Gastroesophageal sphincter (tissue), 4 donors: ENCODE measurements at places on chromosomes 5 and 9. TPM values are rescaled to one million over a fixed set of nuclear protein-coding genes. Genes with fewer than 3 reads are reported as not detected.

GRCh38 chr9:84062538-84062937 lies 81.9 kb downstream of the RMI1 start:
- no peak for ATAC-seq

- peak; percentile 93 for ATAC-seq
Observed at GRCh38 chr5:154189819-154190594, 526 bp upstream of the GALNT10 start.

PCDHGB3 gene
- total RNA-seq: 10.0 TPM

KLHL3 gene
- total RNA-seq: 4.7 TPM

DNA sequence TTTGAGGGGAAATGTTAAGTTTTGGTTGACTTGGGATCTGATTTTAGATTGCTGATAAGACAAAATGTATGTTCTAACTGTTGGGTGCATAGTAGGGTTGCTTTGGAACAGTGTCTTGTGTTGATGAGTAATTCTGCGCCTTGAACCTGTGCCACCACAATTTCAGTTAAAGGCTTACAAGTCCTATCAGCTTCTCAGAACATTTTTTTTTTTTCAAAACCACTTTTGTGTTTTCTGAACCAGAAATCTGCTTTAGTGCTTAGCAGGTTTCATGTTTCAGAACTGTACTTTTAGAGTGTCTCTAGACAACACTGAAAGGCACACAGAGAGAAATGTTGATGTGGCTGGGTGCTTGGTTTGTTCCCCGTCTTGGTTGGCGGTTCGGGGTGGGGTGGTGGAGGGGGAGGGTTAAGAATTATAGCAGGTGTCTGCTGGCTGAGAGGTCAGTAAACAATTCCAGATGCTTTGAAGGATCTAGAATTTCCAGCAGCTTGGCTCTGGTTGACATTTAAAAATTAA lies 84.6 kb downstream of the ANKRD55 start:
- no peak for ATAC-seq

GRCh38 chr5:31231177-31231838 lies 37.8 kb downstream of the CDH6 start:
- no peak for ATAC-seq

GRCh38 chr9:116594547-116594946 lies 92.6 kb upstream of the TRIM32 start:
- ATAC-seq: peak; percentile 60

DNA sequence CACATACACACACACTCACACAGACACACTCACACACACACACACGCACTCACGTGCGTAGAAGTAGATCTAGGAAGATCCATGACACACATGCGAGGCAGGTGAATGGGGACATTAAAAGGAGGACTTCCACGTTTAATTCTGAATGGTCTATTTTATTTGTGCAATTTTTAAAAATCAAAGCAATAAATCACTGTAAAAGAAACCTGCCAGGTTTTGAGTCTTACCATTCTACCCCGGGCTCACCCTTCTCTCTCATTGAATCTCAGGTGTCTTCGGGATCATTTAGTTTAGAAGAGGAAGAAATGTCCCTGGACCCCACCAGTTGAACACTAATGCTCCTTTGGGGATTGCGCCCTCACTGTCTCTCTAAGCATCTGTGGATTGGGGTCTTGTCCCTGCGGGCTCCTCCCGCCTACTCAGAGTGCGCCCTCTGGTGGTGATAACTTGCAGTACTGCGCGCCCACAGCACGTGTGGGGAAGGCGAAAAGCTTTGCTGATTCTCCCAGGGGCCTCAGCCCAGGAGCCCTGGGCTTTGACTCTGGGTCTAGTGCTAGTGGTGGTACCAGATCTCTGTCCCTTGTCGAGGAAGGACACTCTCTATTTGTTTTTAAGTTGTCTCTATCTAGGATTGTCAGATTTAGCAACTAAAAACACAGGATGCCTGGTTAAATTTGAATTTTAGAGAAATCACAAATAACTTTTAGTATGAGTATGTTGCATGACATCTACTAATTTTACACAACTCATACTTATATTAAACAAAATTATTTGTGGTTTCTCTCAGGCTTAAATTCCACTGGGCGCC lies 34.8 kb downstream of the BOD1 start:
- ATAC-seq: no peak

- no peak for ATAC-seq
Observed at GRCh38 chr9:95641586-95641985, 124.8 kb upstream of the PTCH1 start.

GARNL3 gene
- total RNA-seq: 29.3 TPM

- ATAC-seq: no peak
Observed at GRCh38 chr5:134574521-134574920, 49.1 kb downstream of the JADE2 start.

- ATAC-seq: no peak
Observed at GRCh38 chr5:83614841-83615240, 105.8 kb downstream of the HAPLN1 start.

CCNJL gene
- total RNA-seq: 0.62 TPM

LECT2 gene
- not detected for total RNA-seq

GRCh38 chr5:113435575-113435974 lies 786 bp upstream of the TSSK1B start:
- ATAC-seq: no peak

ENC1 gene
- total RNA-seq: 14.2 TPM

GRCh38 chr9:120643061-120643460 lies 63.1 kb upstream of the CDK5RAP2 start:
- no peak for ATAC-seq

DNA sequence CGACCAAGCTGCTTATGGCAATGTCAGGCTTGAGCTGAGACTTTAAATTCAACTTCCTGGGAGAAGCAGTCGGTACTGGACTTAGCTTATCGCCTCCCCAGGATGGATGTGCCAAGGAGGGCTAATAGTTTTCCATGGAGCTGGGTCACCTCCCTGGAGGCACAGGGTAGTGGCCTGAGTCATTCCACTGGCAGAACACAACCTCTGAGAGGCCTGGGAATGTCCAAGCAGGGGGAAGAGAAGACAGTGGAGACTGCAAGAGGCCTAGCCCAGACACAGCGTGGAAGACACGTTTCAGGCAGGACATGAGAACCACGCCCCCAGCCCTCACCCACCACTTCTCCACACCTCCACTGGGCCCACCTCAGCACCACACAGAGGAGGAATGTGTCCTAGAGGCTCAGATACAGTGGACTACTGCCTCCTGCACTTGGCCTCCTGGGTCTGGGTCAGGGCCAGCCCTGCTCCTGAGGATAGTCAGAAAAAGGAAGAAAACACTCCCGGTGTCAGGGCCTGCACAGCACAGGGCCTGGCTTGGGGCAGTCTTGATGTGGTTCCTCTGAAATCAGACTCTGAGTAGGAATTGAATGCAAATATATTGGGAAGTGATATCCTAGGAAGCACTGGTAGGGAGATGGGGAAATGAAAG lies 171.8 kb downstream of the FSTL4 start:
- ATAC-seq: peak; percentile 47

DNA sequence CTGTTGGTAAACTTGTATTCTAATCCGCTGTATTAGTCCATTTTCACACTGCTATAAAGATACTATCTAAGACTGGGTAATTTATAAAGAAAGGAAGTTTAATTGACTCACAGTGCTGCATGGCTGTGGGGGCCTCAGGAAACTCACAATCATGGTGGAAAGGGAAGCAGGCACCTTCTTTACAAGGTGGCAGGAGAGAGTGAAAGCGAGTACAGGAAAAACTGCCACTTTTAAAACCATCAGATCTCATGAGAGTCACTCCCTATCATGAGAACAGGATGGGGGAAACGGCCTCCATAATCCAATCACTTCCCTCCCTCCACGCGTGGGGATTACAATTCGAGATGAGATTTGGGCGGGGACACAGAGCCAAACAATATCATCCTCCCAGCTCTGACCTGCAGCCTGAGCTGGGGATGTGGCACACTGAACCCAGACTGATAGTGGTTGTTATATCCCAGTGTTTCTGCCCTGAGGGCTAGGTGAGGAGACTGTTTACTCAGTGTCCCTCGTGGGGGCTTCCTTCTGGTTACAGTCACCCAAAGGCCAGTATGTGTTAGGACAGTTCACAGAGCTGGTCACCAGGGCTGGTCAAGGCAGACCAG lies 488.3 kb downstream of the KDM4C start:
- no peak for ATAC-seq

DNA sequence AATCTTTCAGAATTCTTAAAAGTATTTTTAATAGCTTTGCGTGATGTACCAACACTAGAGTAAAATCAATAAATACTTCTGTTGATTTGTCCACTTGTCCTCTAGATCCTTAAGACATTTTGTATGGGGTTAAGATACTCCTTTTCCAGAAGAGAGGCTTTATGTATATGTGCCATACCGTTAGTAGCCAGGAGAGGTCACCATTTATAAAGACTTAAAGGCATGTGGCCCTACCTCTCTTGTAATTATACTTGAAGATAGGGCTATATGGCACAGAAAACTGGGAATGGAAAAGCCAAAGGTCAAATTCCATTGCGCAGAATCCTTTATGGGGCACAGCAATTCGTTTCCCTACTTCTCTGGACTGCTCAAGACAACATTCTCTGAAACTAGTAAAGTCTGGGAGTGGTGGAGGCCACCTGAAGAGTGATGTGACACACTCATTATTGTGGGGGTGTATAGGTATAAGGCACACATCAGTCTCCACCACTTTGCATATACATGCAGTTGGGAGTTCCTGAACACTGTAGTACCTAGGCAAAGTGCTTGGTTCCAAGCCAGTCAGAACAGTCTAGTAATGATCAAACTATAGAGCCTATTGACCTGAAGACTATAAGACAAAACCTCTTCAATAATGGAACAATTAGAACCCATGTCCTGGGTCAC lies 140.1 kb upstream of the FBXL17 start:
- ATAC-seq: peak; percentile 51

DNA sequence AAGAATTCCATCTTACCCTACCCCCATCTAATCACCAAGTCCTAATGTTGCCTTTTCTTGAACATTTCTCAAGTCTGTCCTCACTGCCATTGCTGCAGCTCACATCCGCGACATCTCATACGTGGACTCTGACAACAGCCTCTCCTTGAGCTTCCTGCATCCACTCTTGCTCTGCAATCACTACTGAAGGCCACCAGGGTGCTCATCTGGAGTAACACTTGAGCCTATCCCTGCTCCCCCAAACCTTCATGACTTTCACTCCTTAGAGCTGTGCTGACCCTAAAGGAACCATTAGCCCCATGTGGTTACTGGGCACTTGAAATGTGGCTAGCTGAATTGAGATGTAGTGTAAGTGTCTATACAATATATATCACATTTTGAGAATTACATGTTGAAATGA lies 46.4 kb upstream of the CTXN3 start:
- ATAC-seq: no peak

CSF1R gene
- 53.7 TPM for total RNA-seq

- peak; percentile 97 for ATAC-seq
Observed at GRCh38 chr9:134502809-134503211, 138.8 kb upstream of the COL5A1 start.

DNA sequence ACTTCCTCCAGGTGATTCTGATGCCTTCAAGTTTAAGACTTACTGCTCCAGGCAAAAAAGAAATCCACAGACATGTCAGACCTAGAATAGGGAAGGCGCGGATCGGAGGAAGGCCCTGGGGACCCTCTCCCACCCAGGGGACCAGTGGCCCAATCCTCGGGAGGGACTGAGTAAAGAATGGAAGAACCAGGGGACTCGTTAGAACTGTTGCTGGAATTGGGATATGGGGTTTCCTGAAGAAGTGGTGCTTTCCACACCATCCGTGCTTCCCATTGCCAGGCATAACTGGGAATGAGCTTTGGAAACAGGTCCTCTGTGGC lies 63.8 kb upstream of the SLC25A51 start:
- ATAC-seq: no peak

DNA sequence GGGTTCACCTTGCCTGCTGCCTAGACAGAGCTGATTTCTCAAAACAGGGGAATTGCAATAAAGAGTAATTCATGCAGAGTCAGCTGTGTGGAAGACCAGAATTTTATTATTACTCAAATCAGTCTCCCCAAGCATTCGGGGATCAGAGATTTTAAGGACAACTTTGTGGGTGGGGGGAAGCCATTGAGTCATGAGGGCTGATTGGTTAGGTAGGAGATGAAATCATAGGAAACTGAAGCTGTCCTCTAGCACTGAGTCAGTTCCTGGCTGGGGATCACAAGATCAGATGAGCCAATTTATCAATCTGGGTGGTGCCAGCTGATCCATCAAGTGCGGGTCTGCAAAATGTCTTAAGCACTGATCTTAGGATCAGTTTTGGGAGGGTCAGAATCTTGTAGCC lies 159.1 kb upstream of the MAP1B start:
- no peak for ATAC-seq

DNA sequence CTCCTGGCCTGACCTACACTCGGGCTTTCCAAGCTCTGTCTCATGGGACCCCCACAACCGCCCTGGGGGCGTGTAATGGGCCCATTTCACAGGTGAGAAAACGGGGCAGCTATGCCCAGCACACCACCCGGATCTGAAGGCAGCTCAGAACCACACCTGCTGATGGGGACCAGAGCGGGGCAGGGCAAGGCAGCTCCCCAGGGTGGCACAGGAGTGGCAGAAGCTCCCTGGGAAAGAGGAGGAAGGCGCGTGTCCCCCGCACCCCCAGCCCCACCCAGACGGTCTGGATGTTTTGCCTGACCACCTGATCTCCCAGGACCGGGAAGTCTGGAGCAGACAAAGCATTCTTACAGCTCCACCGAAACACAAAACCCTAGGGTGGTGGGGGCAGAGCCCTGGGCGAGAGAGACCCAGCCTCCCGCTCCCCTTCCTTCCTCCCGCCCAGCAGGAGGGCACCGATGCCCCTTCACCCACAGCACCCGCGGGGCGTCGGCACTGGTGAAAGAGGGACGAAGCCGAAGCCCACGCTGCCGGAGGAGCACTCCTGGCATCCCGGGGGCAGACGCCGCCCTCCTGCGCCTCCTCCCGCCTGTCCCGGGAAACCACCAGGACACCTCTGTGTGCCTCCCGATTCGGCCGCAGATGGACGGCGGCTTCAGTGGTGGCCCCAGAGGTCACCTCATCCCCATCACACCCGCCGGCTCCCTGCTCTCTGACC lies 14.5 kb downstream of the NOTCH1 start:
- no peak for ATAC-seq

- no peak for ATAC-seq
Observed at GRCh38 chr9:19481971-19482404, 73.2 kb downstream of the ACER2 start.

DNA sequence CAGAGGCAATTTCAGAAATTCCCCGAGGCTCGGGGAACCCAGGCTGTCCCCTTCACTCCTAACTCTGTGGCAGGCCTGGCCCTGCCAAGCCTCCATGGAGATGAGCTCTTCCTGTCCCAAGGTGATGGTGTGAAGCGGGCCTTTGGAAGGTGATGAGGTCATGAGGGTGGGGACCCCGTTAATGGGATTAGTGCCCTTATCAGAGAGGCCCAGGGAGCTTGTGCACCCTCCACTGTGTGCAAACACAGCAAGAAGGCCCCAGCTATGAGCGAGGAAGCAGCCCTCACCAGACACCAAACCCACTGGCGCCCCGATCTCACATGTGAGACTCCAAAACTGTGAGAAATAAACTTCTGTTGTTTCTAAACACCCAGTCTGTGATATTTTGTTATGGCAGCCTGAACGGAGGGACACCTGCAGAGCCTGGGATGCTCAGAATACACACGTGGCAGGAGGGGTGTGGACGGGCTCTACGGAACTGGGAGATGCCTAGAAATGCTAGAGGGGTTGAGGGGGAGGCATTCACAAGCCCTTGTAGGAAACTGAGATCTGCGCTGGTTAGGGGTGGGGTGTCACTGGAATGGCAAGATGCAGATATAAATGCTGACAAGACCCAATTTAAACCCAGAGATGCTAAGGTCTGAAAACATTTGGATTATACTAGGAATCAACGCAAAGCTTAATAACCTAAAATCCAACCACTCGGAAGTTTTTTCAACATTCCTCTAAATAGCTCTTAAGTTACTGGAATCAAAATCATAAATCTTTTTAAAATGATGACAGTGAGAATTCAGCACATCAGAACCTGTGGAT lies 46.9 kb downstream of the ADAMTS2 start:
- ATAC-seq: no peak

LRRC19 gene
- not detected for total RNA-seq
